CD4-positive, alpha-beta memory T cell (primary cell): ENCODE measurements at places on chromosomes 6 and 20.

DNA sequence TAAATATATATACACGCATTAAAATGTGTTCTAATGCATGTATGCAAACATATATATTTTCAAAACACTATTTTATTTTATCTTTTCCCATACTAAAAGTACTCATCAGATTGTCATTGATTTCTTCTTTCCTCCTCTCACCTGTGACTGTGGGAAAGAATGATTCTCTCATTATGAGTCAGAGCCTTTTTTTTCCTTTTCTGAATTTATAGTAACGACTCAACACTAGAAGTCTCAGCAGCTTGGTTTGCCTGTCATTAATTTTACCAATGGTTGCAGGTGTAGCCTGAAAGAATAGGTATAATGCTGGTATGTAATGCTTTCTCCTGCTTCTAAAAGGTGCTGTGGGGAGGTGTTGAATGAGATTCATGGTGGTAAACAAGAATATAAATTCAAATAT, 328.7 kb downstream of the UTRN start:
- DNase-seq, result no peak

GRCh38 chr6:137223370-137224131, 4.4 kb upstream of the IFNGR1 start:
- no peak for DNase-seq

DNA sequence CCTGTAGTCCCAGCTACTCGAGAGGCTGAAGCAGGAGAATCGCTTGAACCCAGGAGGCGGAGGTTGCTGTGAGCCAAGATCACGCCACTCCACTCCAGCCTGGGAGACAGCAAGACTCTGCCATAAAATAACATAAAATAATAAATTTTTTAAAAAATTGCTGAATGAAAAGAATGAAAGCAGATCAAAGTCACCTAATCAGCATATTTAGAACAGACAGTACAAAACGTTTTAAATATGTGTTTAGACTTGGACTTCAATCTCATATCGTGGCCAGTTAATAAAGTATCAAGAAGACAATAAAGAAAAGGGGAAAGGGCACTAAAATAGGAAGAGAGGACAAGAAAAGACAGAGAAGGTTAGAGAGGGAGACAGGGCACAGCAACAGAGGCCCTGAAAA, 74.6 kb downstream of the EPM2A start:
- no peak for DNase-seq

- no peak for DNase-seq
Observed at GRCh38 chr20:7237251-7237650, 469.8 kb downstream of the BMP2 start.

GRCh38 chr6:112016320-112016719, 37.6 kb upstream of the CCN6 start:
- DNase-seq, result no peak

DNA sequence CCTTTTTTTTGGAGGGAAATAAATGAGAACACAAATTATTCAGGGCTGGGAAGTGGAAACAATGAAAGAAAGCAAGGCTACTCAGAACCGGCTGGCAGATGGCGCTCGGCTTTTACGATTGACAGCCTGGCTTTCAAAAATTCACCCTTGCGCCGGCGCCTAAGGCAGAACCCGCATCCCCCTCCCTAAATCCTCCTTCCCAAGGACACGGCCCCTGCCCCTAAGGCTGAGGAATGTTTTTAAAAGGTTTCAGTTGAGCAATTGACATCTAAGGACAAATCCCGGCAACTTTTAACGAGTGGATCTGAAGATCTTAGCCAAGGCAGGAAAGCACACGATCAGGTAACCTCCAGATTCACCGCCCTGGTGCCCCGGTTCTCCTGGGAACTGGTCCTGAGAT, 16.3 kb downstream of the GNAS start:
- no peak for DNase-seq

- no peak for DNase-seq
Observed at GRCh38 chr6:43355862-43356590, 13.4 kb downstream of the ZNF318 start.

- DNase-seq, result no peak
Observed at GRCh38 chr20:54515793-54516628, 40.6 kb downstream of the DOK5 start.

DNA sequence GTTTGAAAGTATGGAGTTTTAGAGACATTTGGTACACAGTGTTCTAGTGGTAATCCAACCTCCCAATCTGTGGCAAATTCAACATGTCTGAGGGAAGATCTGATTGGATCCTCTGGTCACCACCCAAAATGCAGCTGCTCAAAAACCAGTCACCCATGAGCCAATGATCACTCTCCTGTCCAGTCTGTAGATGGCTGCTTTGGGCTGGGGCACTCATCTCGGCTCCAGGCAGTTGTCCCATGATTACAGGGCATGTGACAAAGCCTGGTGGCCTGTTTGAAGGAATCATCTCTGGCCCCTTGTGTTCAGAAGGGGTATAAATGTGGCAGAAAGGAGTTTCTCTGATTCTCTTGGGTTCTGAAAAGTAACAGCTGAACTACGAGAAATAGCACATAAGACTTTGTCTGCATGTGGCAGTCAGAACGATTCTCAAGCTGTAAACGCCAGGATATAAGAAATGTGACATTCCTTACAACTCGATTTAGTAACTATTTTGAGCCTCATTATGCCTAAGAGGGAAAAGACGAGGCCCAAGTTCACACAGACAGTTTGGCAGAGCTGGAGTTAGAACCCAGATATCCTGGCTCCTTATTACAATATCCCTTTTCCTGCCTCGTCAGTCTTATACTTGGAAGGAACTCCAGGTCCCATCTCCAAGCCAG, 3.9 kb upstream of the C20orf202 start:
- no peak for DNase-seq

- DNase-seq, result no peak
Observed at GRCh38 chr6:163941624-163941976, 527.1 kb downstream of the QKI start.

- DNase-seq, result no peak
Observed at GRCh38 chr20:13041574-13042457, 33.0 kb downstream of the SPTLC3 start.

DNA sequence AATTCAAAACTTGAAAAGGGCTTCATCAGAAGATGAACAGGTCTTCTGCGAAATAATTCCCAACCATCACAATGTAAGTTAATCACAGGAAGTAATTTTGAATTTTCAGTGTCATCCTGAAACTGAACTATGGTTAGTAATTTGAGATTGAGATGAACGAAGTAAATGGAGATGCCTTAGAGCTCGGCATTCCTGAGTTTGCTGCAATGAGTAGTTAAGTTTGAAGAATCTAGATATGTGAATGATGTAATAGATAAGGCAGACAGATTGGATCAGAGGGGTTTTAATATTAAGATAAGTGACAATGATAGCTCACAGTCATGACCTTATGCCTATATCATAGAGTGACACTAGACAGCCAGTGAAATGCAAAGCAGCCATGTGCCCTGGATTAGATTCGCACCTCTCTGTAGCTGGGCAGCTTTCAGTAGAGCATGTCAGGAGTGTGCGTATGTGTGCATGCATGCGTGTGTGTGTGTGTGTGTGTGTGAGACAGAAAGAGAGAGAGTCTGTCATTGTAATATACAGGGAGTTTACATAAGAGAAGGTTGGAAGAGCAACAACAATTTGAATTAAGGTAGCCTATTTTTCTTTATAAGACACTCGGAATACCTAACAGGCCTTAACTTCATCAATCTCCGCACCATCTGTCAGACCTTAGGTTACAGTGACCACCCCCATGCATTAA, 233.0 kb downstream of the GMPR start:
- DNase-seq, result no peak

DNA sequence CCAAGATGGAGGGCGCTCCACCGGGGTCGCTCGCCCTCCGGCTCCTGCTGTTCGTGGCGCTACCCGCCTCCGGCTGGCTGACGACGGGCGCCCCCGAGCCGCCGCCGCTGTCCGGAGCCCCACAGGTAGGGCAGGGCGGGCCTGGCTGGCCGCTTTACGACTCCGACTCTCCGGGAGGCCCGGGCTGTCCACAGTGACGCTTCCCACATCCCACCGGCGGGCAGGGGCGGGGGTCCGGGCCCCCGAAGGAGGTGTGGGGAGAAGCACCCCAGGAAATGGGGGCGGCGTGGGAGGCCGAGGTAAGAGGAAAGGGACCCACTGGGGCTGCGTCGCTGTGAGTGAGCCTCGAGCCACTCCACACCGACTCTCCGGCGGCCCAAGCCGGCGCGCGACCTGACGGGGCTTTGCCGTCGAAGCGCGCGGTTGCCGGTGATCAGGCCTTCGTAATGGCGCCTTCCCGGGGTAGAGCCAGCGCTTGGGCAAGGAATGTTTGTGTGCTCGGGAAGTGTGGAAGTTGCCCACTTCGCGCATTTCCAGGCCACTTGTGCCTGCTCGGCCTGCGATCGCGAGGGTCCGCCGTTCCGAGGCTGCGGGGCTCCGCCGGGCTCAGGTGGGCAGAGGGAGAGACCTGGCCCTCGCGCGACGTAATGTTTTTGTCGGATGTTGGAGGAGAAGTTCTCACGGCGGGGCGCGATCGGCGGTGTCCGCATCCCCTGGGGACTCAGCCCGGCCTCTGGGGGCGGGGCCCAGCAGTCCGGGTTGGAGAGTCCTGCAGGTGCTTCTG, 427 bp downstream of the GINM1 start:
- peak; percentile 41 for DNase-seq

GRCh38 chr20:38447251-38447661, 12.1 kb upstream of the SNHG17 start:
- no peak for DNase-seq

- DNase-seq, result no peak
Observed at GRCh38 chr6:13445005-13445743, 42.2 kb downstream of the GFOD1 start.

- DNase-seq, result peak; percentile 64
Observed at GRCh38 chr20:57622579-57623381, 2.6 kb upstream of the ZBP1 start.

- DNase-seq, result peak; percentile 72
Observed at GRCh38 chr20:51595058-51595532, 52.6 kb upstream of the NFATC2 start.

DNA sequence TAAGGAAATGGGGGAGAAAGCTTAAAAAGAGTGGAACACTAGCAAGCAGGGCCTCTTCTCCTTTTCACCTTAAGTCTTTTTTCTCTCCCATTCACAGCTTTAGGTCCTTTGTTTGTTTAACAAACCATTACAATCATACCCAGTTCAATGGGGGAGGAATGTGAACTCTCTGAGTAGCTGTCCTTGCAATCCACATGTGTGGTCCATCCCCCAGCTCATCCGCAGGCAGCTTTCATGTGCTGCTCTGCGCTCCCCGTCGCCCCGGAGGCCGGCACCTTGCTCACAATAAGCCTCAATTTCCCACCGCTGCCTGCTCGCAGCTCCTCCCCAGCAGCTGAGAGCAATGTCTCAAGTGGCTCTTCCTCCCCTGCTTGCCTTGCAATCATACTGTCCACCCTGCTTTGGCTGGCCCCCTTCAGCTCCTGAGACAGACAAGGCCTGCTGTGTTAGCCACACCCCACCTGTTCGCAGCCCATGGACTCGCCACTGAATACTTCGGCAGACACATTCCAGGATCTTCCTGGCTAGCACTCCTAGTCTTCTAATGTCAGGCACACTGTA, 49.1 kb downstream of the PLAGL1 start:
- DNase-seq, result no peak

GRCh38 chr6:158158123-158158522, 9.9 kb downstream of the SERAC1 start:
- no peak for DNase-seq

GRCh38 chr6:118935331-118935668, 341 bp upstream of the MCM9 start:
- no peak for DNase-seq

DNA sequence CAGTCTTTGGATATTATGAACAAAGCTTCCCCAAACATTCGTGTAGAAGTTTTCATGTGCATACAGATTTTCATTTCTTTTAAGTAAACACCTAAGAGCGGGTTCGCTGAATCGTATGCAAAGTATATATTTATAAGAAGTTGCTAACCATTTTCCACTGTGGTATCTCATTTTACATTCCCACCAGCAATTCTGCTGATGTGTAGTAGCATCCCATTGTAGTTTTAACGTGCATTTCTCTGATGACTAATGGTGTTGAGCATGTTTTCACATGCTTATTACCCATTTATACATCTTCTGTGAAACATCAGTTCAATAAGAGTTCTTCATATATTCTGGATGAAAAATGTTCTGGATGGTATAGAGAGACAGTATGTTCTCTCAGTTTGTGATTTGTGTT, 97.4 kb downstream of the IYD start:
- DNase-seq, result no peak

DNA sequence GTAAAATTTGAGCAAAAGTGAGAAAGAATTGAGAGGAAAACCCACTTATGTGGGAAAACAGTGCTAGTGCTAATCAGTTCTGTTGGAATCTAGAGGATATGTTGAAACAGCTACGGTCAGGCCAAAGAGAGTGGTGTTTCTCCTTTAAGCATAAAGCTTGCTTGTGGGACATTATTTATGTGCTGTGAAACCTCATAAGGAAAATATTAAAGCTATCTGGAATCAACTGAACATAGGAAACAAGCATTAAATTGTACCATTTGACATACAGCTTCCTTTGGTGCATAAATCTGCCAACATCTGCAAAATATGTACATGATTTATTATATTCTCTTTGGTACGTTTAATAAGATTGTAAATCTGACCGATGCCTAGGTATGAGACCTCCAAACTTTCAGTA, 182.5 kb upstream of the PDE10A start:
- DNase-seq, result no peak

DNA sequence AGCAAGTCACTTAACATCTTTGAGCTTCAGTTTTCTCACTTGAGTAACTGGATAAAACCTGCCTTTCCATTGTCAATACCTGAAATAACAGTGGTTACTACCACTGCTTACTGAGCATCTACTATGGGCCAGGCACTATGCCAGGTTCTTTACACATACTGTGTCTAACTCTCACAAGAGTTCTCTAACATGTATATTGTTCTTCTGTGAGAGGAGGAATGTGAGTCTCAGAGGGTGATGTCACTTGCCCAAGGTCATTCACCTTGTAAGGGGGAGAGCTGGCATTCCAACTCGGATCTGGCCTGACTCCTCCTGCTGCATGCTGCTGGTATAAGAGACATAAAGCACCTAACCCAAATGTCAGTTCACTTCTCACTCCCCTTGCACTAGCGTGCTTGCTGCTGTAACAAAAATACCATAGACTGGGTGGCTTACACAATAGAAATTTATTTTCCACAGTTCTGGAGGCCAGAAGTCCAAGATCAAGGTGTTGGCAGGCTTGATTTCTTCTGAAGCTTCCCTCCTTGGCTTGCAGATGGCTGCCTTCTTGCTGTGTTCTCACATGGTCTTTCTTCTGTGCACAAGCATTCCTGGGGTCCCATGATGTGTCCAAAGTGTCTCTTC, 21.9 kb upstream of the SGK2 start:
- no peak for DNase-seq

DNA sequence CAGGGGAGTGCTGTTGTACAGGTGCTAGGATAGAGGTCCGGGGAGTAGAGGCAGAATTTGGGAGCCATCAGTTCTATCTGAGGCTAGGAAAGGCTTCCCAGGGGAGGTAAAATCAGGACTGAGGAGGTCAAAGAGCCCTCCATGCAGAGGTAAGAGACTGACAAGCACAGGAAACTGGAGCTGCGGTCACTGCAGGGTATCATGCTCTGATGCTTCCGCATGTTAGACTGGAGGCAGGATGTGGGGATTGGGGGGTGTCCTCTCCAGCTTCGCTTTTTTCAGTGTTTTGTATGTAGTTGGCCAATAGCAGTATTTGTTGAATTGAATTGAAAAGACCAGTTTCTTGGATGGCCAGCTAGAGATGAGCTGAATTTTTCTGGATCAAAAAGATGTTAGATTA, 87.8 kb downstream of the SLC22A3 start:
- no peak for DNase-seq
